ENCODE measurements at places on chromosomes 11 and 22.

GRCh38 chr11:116689413-116690127 is 83.2 kb downstream of the BUD13 start:
- DNase-seq: no peak

DNA sequence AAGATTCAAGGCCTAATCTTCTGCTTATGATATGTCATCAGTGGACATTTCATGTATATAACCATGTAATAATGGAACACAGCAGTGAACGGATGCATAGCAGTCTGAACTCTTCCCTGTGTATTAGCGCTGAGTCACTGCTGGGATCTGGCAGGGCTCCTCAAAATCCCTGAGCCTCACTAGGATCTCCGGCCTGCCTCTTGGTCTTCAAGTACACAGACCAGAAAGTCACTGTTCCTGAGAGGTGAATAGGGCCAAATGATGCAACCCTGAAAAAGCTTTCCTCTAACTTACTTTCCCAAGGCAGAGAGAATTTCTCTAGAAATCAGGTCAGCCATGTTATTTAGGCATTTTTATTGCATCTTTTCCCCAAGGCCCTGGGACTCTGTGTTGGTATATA is 35.0 kb downstream of the POU2AF1 start:
- DNase-seq: no peak

- DNase-seq: peak; percentile 63
Observed at GRCh38 chr11:107741044-107741823, 29.4 kb upstream of the SLN start.

DNA sequence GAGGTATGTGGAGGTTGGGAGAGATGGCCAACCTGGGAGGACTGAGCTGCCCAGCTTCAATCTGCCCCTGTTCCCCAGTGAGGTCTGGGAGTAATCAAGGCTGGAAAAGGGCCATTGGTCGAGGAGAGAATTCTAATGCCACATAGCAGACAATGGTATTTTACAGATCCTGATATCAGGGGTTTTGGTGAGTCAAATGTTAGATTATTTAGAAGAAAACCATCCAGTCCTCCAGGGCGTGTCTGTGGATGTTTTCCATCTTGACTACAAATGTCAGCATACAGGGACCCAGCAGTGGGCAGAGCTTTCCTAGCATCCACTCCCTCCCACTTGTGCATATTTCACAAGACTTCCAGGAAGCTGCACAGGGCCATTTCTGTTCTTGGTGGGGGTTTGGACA is 107.9 kb downstream of the SCN3B start:
- DNase-seq: no peak

DNA sequence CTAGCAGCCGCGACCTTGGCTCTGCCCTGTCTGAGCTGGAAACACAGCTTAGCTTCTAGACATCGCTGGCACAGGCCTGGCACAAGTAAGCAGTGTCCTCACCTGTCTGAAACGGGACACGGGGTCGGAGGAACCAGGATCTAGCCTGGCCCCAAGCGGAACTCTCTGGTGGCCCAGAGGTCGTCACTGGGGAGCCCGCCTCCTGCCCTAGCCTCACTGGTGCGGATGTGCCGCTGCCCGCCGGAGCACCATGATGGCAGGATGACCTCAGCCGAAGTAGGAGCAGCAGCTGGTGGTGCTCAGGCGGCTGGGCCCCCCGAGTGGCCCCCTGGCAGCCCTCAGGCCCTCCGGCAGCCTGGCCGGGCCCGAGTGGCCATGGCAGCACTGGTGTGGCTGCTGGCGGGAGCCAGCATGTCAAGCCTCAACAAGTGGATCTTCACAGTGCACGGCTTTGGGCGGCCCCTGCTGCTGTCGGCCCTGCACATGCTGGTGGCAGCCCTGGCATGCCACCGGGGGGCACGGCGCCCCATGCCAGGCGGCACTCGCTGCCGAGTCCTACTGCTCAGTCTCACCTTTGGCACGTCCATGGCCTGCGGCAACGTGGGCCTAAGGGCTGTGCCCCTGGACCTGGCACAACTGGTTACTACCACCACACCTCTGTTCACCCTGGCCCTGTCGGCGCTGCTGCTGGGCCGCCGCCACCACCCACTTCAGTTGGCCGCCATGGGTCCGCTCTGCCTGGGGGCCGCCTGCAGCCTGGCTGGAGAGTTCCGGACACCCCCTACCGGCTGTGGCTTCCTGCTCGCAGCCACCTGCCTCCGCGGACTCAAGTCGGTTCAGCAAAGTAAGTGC is 871 bp downstream of the SLC35E4 start:
- no peak for DNase-seq

DNA sequence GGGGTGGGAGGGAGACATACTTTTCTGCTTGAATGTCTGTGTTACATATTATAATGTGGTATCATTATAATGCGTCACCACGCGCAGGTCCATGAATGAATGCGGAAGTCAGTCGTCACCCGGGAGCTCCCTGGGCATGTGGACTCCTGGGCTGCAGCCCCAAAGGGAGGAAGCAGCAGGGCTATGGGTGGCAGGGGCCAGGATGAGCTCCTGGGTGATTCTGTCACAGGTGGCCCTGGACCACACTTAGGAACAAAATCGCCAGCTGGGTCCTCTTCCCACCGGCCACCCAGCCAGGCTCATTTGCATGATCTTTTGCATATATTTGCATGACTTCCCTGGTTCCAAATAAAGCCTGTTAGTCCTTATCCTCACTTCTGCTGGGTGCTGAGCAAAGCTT is 51.2 kb downstream of the KCNJ4 start:
- no peak for DNase-seq

- DNase-seq: no peak
Observed at GRCh38 chr11:27213232-27213660, 149.8 kb downstream of the CCDC34 start.

DNA sequence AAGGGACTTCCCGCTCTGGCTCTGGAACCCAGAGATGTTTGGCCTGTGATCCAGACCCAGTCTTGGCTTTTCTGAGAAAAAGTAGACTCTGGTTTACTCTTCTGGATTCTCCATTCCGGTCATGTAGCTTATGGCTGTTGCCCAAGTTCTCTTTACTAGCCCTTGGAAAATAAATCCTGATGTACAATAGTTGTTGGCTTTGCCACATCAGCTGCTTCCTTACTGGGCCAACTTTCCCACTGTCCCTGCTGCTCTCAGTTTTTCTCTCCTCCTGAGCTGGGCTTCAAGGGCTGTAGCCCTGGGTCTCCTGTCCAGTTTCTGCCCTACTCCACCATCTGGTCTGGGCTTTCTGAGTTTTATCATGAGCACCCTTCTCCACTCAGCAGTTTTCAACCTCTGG is 12.5 kb downstream of the PATZ1 start:
- DNase-seq: no peak

GRCh38 chr22:44023404-44024287 is 456 bp upstream of the PARVB start:
- peak; percentile 35 for DNase-seq

- DNase-seq: no peak
Observed at GRCh38 chr22:49357661-49358440, 469.8 kb downstream of the BRD1 start.

DNA sequence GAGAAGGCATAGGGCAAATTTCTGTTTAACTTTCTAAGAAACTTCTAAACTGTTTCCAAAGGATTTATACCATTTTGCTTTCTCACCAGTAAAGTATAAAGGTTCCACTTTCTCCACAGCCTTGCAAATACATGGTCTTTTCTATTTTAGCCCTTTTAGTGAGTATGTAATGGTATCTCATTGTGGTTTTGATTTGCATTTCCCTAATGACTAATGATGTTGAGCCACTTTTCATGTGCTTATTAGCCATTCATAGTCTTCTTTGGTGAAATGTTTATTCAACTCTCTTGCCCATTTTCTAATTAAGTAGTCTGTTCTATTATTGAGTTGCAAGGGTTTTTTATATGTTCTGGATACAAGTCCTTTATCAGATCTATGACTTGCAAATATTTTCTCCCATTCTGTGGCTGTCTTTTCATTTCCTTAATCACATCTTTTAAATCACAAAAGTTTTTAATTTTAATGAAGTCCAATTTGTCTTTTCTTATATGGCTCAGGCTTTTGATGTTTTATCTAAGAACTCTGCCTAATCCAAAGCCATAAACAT is 83.8 kb upstream of the KCNQ1OT1 start:
- DNase-seq: no peak

DNA sequence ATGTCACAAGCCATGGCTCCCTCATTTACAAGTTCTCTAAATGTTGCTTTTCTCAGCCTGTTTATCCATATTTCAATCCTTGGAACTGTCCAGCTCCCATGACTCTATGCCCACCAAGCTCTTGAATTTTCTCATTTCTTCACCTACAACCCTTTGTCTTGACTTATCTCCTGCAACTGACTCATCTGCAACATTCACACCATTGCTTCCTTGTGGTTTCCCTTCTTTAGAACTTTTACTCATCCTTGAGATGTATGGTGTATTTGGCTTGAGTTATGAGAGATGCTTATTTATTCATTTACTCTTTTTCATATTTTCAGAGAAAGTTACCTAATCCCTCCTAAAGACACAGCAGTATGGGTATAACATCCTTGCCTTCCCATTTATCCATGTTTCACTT is 18.8 kb downstream of the TRIM34 start:
- no peak for DNase-seq

- no peak for DNase-seq
Observed at GRCh38 chr22:44088976-44089570, 65.0 kb downstream of the PARVB start.

DNA sequence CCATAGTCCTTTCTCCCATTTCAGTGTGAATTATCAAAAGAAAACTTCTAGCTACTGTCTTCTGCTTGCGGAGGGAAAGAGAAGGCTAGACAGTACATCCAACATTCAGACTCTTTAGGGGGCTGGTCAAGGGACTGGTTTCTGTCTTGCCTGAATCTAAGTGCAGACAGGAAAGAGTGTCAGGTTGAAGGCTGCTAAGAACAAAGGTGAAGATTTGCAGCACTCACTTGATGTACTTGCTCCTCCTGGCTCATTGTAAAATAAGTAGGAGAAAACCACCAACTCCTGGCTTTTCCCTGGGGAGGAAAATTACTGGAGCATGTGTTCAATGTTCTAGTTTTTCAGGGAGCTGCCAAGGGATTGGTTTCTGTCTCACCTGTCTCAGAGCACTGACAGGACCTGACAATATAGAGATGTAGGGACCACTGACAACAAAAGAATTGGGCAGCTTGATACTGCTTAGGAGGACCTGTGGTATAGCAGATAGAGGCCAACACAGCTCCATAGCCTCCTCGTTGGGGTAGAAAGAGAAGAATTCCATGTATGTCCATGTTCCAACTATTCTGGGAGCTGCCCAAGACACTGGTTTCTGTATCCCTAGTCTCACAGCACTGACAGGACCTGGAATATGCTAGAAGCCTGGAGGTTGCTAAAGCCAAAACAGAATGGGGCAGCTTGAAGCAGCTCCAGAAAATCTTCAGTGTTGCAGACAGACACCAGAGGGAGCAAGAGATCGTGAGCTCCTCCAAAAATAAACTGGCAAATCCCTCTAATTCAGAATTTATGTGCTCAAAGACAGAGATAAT is 39.7 kb upstream of the MMP12 start:
- peak; percentile 59 for DNase-seq

DNA sequence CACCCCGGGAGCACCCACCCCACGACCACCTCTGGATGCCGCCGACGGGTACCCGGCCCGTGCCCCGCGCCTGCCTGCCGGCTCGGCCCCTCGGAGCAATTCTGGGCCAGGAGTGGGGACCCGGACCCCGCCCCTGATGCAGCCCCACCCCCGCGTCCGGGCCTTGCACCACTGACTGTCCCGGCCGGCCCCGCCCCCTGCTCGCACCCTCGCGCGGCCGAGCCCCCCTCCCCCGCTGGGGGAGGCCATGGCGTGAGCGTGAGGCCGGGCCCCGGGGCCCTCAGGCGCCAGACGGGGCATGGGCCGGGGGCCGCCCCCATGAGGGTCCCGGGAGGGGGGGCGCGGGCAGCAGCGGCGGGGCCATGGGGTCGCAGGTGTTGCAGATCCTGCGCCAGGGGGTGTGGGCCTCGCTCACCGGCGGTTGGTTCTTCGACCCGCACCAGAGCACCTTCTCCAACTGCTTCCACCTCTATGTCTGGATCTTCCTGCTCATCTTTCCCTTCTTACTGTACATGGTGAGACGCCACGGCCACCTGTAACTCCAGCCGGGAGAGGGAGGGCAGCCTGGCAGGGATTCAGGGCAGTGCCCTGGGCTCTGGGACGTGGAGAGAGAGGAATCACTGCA is 486 bp downstream of the PCNX3 start:
- DNase-seq: peak; percentile 6

- DNase-seq: no peak
Observed at GRCh38 chr11:69509381-69509780, 27.9 kb downstream of the LINC01488 start.

GRCh38 chr22:41868556-41868955 is 35.7 kb downstream of the SREBF2 start:
- no peak for DNase-seq

DNA sequence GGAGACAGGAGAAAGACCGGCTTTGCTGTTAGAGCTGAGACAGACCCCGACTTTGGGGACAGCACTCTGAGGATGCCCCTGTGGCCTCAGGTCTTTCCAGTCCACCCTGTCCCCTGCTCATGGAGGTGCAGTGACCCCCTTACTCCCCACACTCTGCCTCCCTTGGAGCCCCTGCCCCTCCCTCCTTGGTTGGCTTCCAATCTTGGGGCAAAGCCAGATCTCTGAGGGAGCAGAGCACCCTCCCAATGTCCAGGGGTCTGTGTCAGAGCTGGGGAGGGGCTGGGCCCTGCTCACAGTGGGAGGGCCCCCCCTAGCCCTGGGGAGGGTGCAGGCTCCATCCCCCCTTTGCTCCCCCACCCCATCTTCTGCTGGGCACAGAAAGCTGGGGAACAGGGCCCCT is 50.0 kb downstream of the IGLL1 start:
- no peak for DNase-seq

DNA sequence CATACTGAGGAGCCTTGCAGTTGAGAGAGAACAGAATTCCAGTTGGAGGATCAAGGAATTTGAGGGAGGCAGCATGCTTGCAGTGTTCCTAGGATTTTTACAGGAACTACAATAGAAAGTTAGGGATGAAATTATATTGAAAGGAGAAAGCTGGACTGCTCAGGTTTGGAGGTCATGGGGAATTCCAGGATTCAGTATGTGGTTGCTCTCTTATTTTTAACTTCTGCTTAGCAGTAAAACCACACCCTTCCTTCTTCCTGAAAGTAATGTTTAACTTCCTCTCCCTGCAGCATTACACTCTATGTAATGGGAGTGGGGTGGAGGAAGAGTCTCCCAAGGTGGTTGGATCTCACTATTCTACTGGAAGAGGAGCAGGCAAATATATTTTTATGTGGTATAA is 31.3 kb downstream of the CTNND1 start:
- DNase-seq: peak; percentile 72

DNA sequence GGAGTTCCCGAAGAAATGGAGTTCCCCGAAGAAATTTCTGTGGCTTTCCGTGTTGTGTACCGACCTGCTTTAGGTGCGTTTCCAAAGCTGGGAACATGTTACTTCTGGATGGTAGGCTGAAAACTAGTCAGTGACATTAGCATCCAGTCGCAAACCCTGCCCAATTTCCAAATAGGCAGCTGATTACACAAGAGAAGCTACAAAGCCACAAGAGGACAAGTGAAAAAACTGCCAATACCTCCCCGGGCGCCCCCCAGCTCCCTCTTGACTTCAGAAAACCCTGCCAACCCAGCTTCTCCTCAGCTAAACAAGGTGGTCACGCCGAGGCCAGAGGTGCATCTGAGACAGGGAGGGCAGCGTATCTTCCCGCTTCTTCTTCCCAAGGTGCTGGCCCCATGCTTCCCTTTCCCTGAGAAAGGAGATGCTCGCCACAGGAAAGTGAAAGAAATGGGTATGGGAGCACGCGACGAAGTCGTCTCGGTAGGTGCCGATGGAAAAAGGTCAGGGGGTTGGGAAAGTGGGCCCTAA is 551 bp downstream of the AGBL2 start:
- peak; percentile 30 for DNase-seq

GRCh38 chr22:39997939-39998726 is 3.4 kb downstream of the FAM83F start:
- no peak for DNase-seq

Data from Kasumi-1 (cell line).